NCI-H1930 (cell line): ENCODE measurements at places on chromosomes 3 and 15.

DNA sequence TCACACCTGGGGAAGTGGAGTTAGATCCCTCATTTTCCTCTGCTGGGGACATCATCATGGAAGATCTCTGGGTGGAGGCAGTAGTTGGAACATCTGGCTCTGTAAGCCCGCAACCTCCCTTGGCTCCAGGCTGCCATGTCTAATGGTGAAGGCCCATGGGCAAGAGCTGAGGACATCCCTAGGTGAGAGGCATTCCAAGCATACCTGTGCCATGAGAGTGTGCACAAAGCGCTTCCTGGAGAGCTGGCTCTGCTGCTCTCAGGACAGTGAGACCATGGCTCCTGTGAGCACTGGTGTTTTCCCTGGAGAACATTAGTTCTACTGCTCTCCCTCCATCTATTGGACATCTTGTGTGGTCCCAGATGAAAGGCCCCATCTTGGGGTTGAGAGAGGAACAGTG is 7.7 kb downstream of the MAPKAPK3 start:
- no peak for DNase-seq

GRCh38 chr15:88077296-88078020 is 179.1 kb downstream of the NTRK3 start:
- DNase-seq = no peak

DNA sequence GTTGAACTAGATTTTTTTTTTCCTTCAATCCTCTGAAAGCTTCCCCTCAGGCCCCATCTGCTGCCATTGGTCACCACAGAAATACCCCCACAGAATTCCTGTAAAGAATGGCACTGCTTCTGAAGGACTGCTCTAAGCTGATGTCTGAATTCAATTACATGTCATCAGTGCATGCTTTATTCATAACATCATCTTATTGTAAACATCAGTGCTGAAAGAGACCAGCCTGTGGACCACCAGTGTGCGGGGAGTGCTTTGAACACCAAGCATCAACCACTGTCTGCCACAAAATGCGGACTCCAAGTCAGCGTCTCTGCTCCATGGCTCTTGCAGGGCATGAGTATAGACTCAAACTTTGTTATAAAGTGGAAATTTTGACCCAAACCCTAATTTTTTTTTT is 11.6 kb downstream of the PHLDB2 start:
- no peak for DNase-seq

DNA sequence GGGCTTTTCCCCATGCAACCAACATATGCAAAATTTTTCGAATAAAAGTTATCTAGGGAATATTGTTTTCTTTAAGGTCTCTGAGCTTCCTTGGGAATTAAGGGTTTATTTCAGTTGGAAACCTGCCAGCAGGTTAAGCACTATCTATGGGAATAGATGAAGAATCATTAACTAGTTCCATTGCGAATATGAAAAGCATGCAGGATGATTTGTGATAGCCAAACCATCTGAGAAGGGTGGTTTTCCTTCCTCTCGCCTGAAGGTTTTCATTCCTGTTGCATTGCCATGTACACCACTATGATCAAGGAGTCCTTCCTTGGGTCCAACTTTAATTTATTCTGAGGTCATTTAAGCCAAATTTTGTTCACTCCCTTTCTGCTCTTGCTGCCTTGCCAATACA is 184.9 kb downstream of the NR2F2 start:
- no peak for DNase-seq

- DNase-seq = no peak
These were observed 41.3 kb downstream of the NEK11 start for GRCh38 chr3:131067983-131068382.

- no peak for DNase-seq
These were observed 19.5 kb downstream of the TMOD2 start for GRCh38 chr15:51770902-51771301.

DNA sequence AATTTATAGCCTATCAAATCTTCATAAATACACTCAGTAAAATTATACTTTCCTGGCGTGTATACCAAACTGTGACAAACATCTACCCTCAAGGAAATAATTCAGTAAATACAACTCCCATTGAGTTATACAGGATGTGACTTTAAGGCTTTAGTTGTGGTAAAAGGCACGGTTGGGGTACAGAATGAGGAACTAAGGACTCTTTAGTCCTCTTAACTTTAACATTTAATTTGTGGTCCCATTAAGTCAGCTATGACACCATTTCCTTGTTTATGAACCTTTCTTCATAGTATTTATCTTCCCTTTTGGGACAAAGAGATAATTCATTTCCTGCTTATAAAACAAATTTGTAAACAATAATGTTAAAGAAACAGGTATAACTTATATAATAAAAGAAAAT is 30.2 kb downstream of the IFT80 start:
- no peak for DNase-seq

- no peak for DNase-seq
These were observed 143.8 kb downstream of the NEO1 start for GRCh38 chr15:73196113-73196512.

DNA sequence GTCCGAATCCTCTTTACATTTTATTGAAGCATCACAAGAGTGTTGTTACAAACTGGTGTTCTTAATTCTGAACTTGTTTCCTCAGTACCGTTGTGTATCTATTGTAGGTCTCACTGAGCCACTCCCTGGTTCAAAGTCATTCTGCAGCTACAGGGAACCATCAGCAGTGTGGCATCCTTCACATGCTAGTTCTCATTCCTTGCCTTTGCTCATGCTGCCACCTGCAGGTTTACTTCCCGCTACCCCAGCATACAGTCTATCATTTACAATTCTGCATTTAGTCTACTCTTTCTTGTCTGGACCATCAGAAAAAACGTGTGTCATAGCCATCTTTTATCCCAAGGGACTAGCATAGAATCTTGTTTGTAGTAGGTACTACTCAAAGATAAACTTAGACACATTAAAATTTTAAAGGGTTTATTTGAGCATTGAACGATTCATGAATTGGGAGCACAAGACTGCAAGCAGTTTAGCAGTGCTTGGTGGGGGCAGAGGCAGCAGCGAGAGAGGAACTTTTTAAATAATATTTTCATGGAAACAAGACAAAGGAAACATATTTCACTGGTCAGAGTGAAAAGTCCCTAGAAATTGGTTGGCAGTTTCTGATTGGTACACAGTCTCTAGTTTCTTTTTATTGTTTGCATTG is 402.1 kb downstream of the CADM2 start:
- DNase-seq = peak; percentile 12

- no peak for DNase-seq
These were observed 412.9 kb upstream of the RGMA start for GRCh38 chr15:93501946-93502345.

GRCh38 chr3:127124120-127124519 is 68.8 kb upstream of the PRR23E start:
- DNase-seq = no peak

- DNase-seq = no peak
These were observed 199.4 kb downstream of the CLSTN2 start for GRCh38 chr3:140134231-140134965.

DNA sequence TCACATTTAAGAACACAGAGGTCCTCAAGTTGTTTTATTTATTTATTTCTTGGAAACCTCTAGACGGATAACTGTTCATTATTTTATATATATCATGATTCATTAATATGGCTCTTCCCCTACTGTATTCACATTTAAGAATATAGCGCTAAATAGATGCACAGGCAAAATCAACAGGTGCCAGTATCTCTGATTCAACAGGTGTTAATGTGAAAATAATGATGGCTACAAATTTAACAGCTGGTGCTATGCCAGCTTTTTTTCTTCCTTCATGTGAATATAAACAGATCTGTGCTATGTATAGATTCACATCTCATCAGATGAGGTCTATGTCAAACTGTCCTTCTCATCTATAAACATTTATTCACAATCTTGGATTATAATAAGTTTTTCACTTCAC is 218.5 kb upstream of the NR2F2 start:
- DNase-seq = no peak

DNA sequence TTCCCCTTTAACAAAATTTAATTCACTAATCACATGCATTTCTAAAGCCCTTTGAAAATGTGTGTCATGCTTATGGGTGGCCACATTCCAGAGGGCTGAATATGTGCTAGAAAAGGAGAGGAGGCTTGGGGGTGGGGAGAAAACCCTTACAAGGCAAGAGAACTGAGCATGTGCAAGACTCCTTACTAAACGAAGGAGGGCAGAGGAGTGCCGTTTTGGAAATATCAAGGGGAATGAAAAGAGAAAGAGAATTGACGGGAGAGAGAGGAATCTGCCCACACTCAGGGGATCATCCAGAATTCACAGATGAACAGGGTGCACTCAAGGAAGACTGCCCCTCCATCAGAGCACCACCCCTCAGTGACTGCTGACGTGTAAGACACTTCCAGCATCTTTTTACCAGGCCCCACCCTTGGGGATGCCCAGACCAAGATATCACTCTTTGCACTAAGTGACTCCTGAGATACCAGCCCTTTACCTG is 37.9 kb upstream of the TSC22D2 start:
- DNase-seq = no peak

- no peak for DNase-seq
These were observed 24.4 kb downstream of the MOBP start for GRCh38 chr3:39491733-39492350.

DNA sequence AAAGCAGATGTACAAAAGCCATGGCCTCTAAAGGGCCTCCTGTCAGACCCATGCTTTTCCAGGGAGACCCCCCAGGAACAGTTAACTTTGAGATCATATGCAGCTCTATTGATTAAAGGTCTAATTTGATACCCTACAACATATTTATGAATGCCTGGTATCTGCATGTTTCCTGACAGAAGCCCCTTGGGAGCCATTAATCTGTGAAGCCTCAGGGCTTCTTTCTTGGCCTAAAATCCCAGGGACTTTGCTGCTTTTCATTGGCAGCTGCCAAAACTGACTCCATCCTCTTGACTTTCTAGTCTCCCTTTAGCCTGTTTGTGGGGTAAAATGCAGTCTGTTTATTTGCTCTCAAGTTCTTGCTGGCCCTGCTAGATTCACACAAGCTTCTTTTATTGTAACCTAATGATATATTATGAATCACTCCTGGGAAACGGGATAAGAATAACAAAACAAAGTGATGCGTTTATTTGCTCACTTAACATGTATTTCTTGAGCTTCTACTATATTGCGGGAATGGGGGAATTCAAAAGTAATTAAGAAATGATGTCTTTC is 257.0 kb downstream of the LSAMP start:
- no peak for DNase-seq

DNA sequence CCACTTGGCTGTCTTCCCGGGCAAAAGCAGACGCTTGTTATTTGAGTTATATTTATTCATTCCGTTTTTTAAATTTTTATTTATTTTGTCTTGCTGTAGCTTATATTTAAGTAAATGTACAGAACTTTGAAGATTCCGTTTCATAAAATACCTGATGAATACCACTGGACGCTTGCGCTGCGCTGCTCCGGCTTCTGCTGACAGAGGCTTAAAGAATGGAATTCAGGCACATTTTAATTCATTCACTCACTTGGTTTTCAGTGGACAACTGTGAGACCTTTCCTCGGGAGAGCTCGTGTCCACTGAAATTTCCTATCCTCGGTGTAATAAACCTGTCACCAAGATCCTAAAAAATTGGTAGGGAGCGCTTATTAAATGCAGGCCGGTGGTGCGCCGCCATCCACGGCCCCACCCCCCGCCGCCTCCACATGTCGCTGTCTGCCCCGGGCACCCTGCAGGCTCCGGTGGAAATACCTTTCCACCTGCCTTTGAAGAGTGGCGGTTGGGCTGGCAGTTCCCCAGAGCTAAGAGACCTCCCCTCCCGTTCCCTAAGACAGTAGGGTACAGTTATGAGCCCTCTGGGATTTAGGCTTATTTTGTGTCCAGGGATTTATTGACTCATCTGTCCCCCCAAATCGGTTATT is 62.5 kb upstream of the UBE2E1 start:
- DNase-seq = no peak

DNA sequence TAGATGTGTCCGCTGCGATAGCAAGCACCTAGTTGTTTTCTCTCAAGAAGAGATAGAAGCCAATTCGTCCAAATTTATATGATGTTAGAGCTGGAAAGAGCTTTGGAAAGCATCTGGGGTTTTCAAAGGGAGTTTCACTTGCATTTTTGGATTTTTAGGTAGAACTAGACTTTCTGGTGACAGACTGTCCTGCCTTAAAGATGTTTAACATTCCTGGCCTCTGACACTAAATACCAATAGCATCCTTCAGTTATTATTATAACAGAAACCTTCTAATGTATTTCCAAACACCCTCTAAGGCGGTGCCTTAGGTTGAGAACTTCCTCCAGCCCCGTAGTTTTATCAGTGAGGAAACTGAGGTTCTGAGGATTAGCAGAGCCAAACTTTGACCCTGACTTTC is 305.3 kb downstream of the SATB1 start:
- no peak for DNase-seq

DNA sequence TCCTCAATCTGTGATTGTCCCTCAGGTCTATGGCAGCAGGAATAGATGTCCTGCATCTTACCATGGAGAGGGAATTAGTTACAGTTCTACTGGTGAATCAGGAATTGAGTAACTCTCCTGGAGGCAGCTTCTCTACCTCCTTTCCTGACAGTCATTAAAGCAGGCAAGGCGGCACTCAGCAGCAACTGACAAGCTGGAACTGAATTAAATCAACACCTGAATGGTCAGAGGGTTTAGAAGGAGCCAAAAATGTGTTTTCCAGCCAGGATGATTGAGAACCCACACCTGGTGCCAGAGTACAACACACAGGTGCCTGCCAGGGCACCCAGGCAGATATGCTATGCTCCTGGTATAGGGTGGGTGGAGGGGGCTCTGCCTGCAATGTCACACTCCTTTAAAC is 43.1 kb upstream of the TIPARP start:
- DNase-seq = no peak

DNA sequence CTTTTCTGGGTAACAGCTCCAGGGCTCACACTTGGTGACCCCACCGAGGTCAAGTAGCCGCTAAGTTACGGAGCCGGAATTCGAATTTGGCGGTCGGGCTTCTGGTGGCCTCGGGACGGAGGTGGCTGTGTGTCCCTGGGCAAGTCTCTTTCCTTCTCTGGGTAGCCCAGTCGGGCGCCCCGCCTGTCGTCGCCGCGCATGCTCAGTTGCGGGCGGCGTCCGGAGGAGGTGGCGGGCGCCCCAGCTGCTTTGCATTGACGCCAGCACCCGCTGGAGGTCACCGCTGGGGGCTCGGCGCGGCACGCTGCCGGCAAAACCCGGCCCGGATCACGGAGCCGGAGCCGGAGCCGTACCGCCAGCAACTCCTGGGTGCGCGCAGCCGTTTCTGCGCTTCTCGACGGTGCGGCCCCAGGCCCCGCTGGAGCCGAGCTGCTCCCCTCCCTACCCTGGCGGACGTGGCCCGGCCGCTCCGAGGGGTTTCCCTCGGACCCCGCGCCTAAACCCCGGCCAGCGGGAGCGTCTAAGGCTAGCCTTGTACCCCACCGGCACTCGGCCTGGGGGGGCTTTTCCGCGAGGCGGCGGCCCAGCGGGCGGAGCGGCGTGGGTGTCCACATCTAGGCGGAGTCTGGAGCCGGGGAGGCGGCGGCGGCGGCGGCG is 474 bp upstream of the PDE8A start:
- peak; percentile 85 for DNase-seq
